COR-L47 (cell line): ENCODE measurements at places on chromosomes 6 and 20.
A peak's percentile ranks its signal among the peaks of the same experiment; 100 is the strongest.

DNA sequence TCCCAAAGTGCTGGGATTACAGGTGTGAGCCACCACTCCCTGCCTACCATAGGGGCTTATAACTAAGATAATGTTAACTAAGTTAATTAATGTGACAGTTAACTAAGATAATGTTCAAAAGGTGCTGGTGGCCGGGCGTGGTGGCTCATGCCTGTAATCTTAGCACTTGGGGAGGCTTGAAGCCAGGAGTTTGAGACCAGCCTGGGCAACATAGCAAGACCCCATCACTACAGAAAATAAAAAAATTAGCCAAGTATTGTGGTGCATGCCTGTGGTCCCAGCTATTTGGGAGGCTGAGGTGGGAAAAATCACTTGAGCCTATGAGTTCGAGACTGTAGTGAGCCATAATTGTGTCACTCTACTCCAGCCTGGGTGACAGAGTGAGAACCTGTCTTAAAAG lies 32.8 kb upstream of the SRF start:
- DNase-seq: no peak

GRCh38 chr20:3826420-3826819 lies 6.1 kb downstream of the AP5S1 start:
- DNase-seq: no peak

DNA sequence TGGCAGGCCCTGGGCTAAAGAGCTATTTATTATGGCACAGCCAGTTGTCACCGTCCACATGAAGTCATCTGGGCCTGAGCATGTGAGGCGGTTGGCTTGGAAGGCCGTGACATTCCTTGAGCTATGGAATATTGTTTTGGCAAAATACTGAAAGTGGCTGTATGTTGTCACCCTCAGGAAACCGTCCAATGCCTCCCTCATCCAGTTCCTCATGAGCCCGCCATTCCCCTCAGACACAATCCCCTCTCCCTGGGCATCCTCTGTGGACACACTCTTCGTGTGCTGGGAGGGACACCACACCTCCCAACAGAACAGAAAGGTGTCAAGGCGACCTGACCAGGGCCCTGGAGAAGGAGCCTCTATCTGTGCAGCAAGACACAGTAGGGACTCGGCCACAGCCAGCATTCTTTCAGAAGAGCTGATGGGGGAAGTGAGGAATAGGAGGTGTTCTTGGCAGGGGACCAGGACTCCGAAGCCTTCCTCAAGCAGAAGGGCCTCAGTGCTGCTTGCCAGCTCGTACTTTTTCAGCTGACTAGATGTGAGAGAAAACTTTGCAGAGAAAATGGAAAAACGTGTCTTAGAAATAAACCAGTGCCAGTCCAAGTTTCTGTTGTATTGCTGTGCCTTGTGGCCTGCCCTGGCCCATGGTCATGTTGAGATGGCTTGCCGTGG lies 120.5 kb downstream of the SOD2 start:
- DNase-seq: no peak

DNA sequence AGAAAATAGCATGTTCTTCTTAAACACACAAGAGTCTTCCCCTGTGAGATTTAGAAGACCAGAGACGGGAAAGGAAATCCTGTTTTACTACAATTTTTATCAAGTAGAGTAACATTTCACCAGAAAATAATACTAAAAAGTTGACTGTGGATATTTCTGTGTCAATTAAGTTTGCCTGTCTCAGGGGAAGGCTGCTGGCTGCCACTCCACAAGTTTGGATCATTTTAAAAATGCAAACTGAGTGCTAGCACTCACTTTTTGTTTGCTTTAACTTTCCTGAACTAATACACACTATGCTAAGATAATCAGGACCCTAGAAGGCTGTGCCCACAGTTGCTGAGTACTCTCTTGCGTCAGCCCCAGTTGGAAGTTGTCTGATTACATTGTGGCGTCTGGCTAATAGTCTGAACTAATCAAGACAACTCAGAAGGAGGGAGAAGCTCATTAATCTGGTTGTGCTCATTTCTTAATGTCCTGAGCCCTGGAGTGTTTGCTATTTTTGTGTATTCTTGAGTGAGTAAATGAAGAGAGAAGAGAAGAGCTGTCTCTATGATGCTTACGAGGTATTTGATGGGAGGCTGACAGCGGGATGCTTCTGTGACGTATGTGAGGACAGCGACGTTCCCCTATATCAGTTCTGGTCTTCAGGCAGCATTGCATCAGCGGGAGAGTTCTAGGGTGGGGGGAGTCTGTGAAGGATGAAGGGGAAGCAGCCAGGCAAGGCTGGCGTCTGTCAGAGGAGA lies 664.2 kb downstream of the QKI start:
- DNase-seq: no peak

DNA sequence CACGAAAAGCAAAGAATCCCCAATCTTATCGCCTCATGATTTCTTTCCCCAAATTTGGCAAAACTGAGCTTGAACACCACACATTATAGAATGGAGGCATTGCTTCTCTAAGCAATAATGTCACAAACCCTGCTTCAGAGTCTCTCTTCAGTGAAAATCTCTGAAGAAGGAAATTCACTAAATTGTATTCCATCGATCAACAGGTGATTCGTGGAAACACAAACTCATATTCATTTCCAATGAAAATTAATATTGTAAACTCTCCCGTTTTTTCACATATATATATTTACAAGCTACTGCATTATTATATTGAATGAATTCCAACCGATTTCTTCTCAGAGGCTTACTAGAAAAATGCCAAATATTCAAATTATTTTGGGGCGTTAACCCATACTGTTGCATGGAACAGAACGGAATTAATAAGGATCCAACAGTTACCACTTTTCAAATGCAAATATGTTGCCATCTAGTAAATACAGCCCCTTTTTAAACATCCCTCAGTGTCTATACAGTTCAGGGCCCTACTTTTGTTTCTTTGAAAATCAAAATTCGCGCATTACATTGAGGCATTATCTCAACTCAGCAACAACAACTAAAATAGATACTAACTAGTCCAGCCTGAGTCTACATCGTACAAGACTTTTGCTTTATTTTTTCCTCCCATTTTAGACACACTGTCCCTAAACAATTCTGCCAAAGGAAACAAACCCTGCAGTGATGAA lies 1.3 kb downstream of the KIF13A start:
- DNase-seq: no peak

- no peak for DNase-seq
Measured at GRCh38 chr20:2084703-2085102, 16.9 kb upstream of the STK35 start.

- DNase-seq: no peak
Measured at GRCh38 chr20:47362361-47363219, 6.1 kb upstream of the ZMYND8 start.

DNA sequence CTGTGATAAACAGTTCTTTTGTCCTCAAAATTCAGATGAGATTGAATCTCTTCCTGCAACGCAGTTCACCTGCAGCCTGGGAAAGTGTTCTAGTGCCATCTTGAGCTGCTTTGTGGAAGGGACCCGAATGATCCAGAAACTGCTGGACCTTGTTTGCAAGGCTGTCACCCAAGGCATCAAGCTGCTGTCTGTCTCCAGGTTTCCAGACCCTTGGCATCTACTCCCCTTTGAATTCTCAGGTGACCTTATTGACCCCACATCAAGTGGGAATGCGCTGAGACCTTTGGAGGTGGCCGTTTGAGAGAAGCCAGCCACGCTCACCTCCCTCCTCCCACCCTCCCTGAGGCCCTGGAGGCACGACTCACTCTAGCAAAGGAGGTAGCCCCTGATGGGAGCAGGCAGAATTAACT lies 112.5 kb downstream of the EDN3 start:
- peak; percentile 31 for DNase-seq

DNA sequence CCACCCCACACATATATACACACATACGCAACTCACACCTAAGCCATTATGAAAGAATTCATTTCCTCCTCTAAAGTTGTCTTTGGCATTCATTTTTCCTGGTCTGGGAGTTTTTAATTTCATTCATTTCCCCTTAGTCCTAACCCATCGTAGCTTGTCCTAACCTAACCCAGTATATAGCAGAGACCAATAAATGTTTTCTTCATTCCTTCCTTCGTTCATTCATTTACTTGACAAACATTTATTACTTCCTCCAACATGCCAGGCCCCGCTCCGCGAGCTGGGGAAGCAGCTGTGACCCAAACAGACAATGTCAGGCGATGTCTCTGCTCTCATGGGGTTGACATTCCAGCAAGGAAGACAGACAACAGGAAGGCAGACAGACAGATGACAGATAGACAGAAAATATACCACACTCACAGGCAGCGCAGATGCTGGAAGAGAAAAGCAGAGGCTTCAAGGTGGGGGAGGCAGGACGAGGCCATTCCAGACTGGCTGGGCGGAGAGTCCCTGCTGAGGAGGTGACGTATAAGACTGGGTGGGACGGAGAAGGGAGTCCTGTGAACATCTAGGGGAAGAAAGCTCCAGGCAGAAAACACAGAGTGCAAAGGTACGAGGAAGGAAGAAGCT lies 33.7 kb upstream of the SIRPA start:
- no peak for DNase-seq

DNA sequence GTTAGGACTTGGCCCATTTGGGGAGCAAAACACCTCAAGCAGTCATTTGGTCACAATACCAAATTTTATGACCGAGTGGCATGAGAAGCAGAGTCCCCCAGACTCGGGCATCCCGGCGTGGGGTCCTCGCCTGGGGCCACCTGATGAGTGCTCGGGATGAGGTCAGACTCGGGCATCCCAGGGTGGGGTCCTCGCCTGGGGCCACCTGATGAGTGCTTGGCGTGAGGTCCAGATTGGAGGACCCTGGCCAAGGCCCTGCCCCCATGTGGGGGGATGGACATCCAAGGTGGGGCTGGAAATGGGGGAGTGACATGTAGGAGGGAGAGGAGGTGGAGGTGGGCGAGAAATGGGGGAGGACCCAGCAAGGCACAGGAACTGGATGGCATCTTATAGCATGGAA lies 56.1 kb upstream of the CST7 start:
- DNase-seq: no peak

- no peak for DNase-seq
Measured at GRCh38 chr6:134175532-134176263, 123.3 kb upstream of the SLC2A12 start.

- DNase-seq: no peak
Measured at GRCh38 chr20:38299963-38300362, 4.0 kb upstream of the BPI start.

DNA sequence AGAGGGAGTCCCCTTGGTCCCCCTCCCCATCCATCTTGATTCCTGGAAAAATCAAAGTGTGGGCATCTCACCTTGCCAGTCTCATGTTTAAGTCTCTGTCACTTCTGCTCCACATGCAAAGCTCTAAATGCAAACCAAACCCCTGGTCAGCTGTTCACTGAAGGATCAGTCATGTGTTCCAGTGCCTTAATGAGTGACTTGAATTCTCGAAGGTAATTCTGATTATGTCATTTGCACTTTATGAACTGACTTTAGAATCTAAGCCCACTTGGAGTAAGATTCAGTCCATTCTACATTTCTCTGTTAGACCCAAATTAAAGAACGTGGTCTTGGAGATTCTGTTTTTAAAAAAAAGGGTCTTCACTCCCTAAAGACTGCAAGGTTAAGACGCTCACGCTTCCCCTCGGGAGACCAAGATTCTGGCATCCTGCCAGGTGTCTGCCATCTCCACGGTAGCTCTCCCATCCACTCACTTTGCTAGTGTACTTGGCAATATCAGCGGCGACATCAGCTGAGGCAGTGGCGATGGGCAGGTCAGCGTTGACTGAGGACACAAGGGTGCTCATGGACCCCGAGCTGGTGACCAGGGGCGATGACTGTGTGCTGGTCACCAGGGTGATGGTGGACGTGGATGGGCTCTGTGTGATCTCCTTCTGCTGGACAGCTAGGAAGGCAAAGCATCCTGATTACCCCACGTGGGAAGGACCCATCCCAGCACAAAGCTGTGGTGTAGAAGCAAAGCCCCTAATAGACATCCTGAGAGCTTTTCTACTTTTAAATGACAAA lies 120.5 kb downstream of the ZMYND8 start:
- DNase-seq: no peak

DNA sequence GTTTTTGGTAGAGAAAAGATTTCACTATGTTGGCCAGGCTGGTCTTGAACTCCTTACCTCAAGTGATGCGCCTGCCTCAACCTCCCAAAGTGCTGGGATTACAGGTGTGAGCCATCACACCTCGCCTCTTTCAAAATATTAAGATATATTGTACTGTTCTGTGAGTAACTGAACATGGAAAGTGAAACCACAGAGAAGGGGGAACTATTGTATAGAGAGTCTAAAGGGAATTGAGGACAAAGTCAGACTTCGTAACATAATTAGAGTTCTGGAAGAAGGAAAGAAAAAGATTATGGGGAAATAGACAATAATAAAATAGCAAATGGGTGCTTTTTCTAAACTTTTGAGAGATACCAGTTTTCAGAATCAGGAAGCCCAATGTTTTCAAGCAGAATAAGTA lies 17.4 kb upstream of the AKAP7 start:
- DNase-seq: no peak

DNA sequence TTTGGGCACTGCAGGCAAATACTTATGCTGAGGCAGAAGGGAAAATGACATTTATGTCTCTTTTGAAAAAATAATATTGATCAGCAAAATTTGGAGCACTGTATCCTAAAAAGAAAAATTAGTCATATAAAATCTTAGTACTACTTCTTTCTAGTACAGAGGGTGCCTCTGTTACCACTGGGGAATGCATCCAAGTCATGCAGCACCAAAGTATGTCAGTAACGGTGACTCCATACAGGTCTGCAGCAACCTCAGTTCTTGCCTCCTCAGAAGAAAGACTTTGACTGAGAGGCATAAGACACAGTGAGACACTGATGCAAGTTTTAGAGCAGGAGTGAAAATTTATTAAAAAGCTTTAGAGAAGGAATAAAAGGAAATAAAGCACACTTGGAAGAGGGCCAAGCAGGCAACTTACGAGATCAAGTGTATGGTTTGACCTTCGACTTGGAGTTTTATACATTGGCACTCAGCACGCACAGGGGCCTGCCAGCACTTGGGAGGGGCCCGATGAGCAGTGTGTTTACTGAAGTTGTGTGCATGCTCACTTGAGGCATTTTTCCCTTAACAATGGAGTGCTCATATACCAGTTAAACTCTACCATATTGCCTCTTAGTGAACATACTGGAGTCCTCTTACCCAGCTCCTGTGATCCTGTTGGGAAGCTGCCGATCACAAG lies 1244.8 kb downstream of the EPHA7 start:
- no peak for DNase-seq

GRCh38 chr20:6513599-6513998 lies 253.9 kb upstream of the BMP2 start:
- no peak for DNase-seq

DNA sequence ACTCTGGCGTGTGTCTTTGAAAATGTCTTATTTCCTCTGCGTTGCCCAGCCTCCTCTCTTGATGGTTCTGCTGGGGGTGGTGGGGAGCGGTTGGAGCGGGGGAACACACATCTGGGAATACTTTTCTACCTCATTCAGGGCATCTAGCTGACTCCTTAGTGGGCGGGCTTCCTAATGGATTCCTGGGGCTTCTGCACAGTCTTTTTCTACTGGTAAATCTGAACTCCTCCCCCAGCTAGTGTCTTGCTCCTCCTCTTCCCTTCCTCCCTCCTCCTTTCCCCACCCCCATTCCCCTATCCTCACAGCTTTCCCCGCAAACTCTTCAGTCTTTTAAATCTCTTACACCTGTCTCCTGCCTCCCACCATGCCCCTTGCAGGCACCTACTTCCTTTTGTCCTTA lies 74.4 kb downstream of the PRL start:
- DNase-seq: no peak
